ENCODE measurements at places on chromosomes 1 and 21.
A peak's percentile ranks its signal among the peaks of the same experiment; 100 is the strongest.

DNA sequence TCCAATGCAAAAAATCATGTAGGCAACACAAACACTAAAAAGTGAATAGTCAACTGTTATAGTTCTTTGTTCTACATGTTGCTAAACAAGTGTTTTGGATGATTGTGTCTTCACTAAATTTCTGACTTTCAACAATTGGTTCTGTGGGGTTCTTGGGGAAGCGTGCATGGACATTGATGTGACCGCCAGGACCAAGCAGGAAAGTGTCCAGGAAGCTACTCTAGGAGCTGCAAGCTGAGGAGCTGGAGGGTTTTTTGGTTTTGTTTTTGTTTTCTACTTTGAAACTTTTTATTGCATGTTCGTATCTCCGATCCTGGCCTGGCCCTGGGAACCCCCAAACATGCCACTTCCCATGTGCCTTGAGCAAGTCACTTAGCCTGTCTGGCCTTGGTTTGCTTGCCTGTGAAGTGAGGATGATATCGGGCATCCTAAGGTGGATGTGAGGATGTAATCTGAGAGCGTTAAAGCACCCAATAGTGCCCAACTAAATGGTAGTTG lies 8.0 kb downstream of the TMPRSS3 start:
- DNase-seq = no peak

DNA sequence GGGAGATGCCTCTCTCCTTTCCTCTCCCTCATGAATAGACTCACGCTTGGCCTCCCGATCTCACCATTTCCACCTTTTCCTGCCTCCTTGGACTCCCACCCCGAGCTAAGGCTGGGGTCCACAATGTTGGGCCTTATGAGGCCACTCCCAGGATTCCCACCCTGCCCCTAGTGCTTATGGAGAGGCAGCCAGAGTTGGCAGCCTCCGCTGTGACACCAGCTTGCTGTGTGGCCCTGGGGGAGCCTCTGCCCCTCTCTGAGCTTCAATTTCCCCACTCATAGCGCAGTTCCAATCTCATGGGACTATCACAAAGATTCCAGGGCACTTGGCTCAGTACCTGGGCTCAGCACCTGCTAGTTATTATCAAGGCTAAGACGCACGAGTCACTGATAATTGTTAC lies 118.7 kb upstream of the WNT4 start:
- DNase-seq = no peak

GRCh38 chr1:42138586-42138985 lies 14.6 kb upstream of the GUCA2B start:
- no peak for DNase-seq

GRCh38 chr1:56180520-56181190 lies 398.7 kb downstream of the PLPP3 start:
- no peak for DNase-seq

GRCh38 chr1:116952738-116953275 lies 43.1 kb downstream of the PTGFRN start:
- DNase-seq = no peak

DNA sequence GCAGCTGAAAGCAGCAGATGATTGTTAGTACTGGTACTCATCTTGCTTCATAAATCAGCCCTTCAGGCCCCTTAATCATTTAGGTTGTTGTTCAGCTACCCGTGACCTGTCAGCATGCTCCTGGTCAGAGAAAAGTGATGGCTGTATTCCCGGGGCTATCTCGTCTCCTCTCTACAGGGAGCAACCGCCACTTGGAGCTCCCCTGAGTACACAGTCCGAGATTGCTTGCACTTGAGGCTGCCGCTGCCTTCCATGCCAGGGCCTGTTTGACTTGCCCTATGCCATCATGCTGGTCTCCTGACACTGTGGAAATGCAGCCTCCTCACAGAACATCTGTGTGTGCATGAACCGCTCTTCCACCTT lies 97.5 kb downstream of the SPATA46 start:
- no peak for DNase-seq

DNA sequence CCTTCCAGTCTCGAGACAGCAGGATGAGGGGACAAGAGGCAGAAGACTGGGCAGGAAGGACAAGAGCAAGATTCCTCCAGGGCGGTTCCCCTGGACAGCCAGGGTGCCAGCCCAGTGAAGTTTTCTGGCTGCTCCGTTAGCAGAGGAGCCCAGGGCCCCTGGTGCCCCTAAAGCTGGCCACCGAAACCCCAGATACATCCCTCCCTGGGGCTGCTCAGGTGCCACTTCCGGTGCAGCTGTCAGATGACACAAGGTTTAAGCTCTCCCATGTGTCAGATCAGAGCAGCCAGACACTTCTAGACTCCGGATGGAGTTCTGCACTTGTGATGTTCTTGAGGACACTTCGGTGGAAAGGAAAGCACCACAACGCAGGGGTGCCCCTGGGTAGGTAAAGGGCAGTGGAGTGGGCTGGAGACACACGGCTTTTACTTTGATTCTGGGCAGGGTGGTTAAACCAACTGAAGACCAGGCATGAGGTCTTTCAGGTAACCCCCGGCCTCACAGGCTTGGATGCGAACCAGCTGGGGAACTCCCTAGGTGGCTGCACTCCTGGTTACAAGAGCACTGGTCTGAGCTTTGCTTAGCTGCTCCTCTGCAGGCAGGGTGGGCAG lies 85.7 kb downstream of the ITPKB start:
- DNase-seq = peak; percentile 44

All from stimulated activated CD4-positive, alpha-beta T cell treated with anti-CD3 and anti-CD28 coated beads, Interleukin-15, amount 100 ng/mL, for 48 hours (primary cell).